Stimulated activated CD4-positive, alpha-beta T cell treated with anti-CD3 and anti-CD28 coated beads, Interleukin-4, amount 100 ng/mL, for 24 hours (primary cell): ENCODE measurements at places on chromosomes 5 and 9.
A peak's percentile ranks its signal among the peaks of the same experiment; 100 is the strongest.

GRCh38 chr9:31314241-31314640 lies 1070.2 kb upstream of the ACO1 start:
- no peak for DNase-seq

DNA sequence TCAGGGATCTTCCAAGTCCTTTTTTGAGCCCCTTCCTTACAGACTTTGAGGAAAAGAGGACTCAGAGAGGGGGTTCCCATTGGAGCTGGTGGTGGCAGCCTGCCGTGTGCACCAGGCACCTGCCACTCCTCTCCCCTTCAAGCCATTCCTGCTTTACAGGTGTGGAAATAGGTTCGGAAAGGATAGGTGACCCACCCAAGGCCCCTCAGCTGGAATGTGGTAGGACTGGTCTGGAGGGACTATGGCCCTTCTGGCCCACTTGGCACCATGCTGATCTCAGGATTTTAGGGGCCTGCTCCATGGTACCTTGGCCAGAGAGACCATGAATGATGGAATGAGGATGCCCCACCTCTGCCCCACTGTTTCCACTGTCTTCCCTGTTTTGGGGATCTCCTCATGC lies 1.4 kb downstream of the GALNT12 start:
- DNase-seq: no peak

DNA sequence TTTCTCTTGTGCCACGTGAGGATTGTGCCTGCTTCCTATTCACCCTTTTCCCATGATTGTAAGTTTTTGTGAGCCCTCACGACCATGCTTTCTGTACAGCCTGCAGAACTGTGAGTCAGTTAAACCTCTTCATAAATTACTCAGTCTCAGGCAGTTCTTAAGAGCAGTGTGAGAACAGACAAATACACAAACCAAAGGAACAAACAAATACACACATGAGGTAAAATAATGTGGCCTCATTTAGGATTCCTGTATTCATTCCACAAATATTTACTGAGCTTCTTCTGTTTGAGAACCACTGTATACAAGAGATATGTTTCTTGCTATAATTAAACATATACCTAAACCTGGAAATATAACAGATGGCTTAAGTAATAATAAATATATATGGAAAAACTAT lies 760.3 kb downstream of the CDH9 start:
- DNase-seq: no peak

DNA sequence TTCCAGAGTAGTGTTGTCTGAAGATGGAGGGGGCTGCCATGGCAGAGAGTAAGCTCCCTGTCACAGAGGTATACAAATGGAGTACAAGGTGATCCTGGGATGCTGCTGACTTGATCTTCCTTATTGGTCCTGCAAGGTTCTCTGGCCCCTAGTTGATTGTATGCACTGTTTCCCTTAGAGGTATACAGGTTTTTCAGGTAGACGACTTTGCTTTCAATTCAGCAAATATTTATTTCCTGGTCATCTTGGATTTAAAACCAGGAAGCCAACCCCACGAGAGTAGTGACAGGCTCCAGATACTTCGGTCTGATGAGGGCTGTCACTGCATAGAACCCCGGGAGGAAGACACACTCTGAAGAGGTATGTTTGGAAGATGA lies 16.5 kb upstream of the TRIM14 start:
- DNase-seq: no peak

DNA sequence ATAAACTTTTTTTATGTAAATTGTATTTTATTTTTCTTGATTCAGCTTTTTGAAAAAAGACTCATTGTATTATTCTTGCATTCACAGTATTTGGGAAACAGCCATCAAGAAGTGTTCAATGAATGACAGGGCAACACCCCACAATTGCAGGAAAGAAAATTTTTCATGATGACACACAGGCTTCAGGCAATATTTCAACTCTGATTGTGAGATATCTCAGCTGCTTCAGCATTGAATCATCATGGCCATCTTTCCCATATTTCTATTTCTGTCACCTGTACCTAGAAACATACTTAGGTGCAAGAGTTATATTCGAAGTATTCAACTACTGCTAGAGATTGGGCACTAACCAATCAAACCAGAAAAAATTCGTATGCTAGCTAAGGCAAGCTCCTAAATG lies 446.0 kb downstream of the ISL1 start:
- no peak for DNase-seq

DNA sequence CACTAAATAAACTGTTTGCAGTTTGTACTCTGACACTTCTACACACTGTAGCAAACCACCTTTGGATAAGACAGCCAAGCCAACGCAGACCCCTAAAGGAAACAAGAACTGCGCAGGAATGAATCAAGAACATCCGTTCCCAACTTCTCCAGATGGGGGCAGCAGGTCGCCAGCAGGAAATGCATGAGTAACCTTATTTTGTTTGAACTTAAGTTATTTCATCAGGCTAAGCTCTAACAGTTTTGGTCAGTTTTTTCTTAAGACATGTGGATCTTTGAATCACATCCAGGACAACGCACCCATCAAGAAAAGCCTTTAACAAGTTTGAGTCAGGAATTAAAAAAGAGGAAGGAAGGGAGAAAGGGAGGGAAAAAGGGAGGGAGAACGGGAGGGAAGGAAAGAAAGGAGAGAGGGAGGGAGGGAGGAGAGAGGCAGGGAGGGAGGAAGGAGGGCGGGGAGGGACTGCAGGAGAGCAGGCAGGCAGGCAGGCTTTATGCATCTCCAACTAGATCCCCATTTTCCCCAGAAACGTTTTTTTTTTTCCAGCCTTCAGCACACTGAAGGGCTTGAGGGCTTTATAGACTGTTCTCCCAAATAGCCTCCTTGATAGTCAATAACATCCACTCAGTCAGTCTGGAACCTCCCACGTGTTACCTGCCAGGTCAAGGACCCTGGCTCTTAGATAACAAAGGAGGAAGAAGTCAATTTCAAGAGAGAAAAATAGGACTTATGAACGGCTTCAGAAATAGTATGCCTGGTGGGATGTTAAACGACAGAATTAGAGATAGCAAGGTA lies 22.2 kb downstream of the BHMT start:
- DNase-seq: peak; percentile 75
